Activated T-helper 1 cell treated with anti-CD3 and anti-CD28 coated beads, Interleukin-12 subunit alpha, Interleukin-12 subunit beta, Interleukin-2, Interleukin-4 antibody, amounts not matched to agents 30 ng/mL and 10 ng/mL and 1 ng/mL, durations not matched to agents 14 hours and 24 hours and 36 hours (primary cell): ENCODE measurements at places on chromosomes 3 and 15. TPM values are rescaled to one million over a fixed set of nuclear protein-coding genes. Genes with fewer than 3 reads are reported as not detected.
A peak's percentile ranks its signal among the peaks of the same experiment; 100 is the strongest.

Gene LRTM1
- total RNA-seq, result not detected in 2 replicates

Gene THSD4
- not detected in 2 replicates for total RNA-seq

Gene KLHL40
- total RNA-seq, result not detected in 2 replicates

Gene WDR49
- not detected in 2 replicates for total RNA-seq

Gene GPR160
- total RNA-seq, result 3.4 and 3.5 TPM in 2 replicates

Gene TM4SF4
- total RNA-seq, result not detected in 2 replicates

Gene SLC22A13
- 0.65 and 0.78 TPM in 2 replicates for total RNA-seq

GRCh38 chr15:59894835-59895234, 109.3 kb upstream of the FOXB1 start:
- no peak for DNase-seq

GRCh38 chr3:63046580-63046979, 171.4 kb upstream of the CADPS start:
- DNase-seq, result no peak

- no peak for DNase-seq
Measured at GRCh38 chr3:190701096-190701532, 161.4 kb downstream of the GMNC start.

DNA sequence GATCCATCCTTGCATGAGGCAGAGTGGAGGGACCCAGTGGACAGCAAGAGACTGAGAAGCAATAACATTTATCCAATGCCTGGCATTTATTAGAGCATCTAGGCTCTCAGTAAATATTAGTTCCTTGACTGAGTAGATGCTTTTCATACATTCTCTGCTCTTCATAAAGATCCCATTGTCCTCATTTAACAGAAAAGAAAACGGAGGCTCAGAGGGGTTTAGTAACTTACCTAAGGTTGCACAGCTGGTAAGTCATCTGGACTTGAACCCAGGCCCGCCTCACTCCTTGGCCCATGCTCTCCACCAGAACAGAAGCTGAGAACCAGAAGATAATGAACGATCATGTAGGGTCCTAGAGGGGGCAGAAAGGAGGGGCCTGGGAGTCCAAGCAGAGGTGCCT, 52.2 kb upstream of the SEC22A start:
- no peak for DNase-seq

DNA sequence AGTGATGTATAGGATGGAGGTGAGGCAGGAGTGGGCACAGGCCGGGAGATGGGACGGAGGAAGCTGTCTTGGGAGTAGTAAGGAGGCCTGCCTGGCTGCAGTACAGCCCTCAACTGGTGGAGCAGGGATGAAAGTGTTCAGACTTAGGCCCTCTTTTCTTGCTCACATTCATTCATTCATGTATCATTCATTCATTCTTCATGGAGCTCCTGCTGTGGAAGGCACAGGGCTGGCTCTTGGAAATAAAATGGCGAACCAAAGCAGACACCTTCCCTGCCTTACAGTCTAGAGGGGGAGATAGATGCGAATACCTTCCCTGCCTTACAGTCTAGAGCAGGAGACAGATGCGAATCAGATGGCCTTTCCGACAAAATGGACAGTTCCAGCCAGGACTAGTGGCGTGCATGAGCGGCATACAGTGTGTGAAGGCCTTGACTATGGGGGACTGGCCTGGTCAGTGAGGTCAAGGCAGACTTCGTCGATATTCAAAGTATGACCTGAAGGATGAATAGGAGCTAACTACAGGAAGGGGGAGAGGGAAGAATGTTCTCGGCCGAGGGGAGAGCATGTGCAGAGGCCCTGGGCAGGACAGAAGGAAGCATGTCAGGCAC, 143.2 kb upstream of the TLE3 start:
- DNase-seq, result no peak

DNA sequence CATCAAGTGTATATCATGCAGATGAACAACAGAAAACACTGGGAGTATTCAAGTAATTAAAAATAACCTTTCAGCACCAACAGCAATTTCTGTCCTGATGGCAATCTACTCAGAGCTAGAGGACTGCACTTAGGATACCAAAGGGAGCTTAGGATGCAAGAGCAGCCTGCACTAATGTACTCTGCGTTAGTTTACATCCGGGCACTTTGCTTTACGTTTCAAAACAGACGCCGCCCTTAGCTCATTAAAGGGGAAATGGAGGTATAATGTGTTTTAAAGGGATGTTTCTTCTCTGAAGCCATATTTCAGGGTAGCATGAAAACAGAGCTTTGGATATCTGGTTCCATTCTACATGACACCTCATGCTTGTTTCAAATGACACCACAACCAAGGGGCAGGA, 14.0 kb upstream of the B3GNT5 start:
- DNase-seq, result no peak

DNA sequence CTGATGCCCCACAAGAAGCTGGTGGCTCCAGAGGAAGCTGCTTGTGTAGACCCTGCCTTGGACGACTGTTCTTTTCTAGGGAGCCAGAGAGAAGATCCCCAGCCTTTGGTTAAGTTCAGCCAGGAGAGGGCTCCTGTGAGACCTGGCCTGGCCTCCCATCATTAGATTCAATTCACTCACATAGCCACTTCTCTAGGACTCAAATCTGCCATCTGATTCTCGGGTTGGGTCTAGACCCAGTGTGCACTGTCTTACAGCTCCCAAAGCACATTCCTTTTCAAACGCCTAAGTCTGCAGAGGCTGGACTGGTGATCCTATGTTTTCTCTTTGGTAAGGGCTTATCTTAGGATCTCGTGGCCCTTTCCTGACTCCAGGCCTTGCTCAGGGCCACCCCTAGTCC, 81.7 kb upstream of the NPHP3 start:
- DNase-seq, result no peak

GRCh38 chr15:59140422-59141226, 35.7 kb downstream of the CCNB2 start:
- no peak for DNase-seq

- DNase-seq, result no peak
Measured at GRCh38 chr3:180825964-180826363, 86.5 kb upstream of the FXR1 start.

GRCh38 chr3:188749010-188749617, 422.7 kb upstream of the TPRG1 start:
- DNase-seq, result peak; percentile 34
